ENCODE measurements at places on chromosomes 4 and X. TPM values are rescaled to one million over a fixed set of nuclear protein-coding genes. Genes with fewer than 3 reads are reported as not detected.
A peak's percentile ranks its signal among the peaks of the same experiment; 100 is the strongest.

Gene ARHGAP24
- total RNA-seq: 56.6 TPM

Gene AMER1
- total RNA-seq: 1.7 TPM

Gene GLUD2
- total RNA-seq: 1.9 TPM

Gene UPF3B
- total RNA-seq: 1.7 TPM

Gene GAGE12H
- total RNA-seq: not detected

Gene HGFAC
- total RNA-seq: not detected

Gene BTK
- not detected for total RNA-seq

Gene PCSK1N
- not detected for total RNA-seq

Gene SFRP2
- not detected for total RNA-seq

Gene GPAT3
- 15.1 TPM for total RNA-seq

Gene FGFBP2
- total RNA-seq: not detected

DNA sequence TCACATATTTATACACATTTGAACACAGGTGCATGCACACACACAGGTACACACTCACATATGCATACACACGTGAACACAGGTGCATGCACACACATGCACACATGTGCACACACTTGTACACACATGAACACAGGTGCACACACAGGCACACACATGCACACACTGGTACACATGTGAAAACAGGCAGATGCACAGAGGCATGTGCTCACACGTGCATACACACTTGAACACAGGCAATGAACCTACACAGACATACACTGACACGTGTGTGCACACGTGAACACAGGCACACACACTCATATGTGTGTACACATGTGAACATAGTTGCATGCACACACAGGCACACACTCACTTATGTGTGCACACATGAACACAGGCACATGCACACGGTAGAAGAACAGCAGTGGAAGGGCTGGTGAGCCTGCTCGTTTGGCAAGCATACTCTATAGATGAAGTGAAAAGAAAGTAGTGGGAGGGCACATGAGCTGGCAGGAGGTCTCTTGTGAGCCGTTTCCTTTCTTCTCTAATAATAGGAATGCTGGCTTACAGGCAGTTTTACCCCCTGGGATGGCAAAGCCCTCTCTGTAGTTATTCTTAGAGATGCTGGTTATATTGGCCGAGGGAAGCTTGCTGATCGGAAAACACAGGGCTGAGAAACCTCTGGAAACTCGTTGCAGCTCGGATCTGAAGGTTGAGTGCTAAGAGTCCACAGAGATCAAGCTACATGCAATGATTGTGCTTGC lies 279.6 kb upstream of the CLNK start:
- no peak for DNase-seq

DNA sequence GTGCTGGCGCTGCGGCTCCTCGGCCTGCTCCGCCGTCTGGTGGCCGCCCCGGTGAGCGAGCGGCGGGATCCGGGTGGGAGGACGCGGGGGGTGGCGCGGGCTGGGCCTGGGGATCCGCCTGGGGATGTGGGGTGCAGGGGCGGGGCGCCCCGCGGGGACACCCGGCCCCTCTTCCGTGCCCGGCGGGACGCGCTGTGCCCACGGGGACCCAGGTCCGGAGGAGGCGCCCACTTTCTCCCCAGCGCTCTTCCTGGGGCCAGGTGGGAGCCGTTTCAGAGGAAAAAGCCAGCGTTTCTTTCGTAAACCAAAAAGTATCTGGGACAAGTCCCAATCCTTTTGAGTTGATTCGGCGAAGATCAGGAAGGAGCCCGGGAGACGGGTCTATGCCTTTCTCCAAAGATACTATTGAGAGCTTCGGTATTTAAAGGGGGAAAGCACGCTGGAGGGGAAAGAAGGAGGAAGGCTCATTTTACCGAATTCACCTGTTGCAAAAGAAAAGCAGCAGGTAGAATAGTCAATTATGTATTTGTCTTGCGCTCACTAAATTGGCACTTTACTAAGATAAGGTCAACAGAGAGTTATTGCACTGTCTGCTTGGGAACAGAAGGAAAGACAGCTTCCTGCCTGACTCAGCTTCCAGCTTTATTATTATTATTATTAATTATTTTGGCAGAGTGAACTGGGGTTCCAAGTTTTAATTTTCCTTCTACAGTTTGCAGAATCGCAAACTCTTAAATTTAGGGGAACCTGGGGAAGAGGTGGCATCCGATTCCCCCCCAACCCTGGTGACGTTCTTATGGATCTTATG lies 81.5 kb upstream of the CD99 start:
- peak; percentile 30 for DNase-seq

DNA sequence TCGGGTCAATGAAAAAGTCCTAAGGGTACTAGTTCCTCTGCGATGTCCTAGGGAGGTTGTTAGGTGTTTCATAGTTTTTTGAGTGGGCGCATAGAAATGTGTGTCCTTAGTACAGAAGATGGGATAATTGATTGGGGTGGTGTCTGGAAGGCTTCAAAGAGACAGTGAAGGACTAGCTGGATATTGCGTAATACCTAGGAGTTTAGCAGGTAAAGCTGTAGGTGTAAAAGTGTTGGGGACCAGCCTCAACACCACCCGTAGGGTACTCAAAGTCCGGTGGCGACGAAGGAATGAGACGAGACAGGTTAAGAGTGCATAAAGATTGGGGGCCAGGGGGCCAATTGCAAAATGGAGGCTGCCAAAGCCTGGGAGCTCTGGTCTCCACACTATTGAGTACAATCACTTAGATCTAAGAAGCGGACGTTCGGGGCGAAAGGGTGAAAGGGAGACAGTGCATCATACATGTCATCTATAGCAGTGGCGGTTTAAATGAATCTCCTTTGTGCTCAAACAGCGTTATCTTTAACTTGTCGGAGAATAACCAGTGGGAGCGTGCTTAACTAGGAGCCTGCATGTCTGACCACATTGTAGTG lies 1.0 kb downstream of the TRMT44 start:
- no peak for DNase-seq

DNA sequence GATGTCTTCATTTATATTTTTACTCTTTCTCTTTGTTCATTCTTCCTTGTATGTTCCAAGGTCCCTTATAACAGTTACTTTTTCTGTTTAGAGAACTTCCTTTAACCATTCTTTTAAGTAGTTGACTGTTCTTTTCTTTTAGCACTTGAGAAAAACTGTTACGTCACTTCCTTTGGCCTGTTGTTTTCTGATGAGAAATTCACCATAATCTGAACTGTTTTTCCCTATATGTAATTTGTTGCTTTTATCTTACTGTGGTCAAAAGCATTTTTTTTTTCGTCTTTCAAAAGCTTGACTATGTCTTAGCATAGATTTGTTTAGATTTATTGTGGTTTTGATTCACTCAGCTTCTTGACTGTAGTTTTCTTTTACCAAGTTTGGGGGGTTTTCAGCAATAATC lies 1660.3 kb upstream of the PCDH10 start:
- DNase-seq: peak; percentile 1

GRCh38 chrX:155216940-155217440 lies 730 bp downstream of the VBP1 start:
- no peak for DNase-seq

- DNase-seq: no peak
Observed at GRCh38 chr4:117378942-117379341, 293.6 kb upstream of the TRAM1L1 start.

GRCh38 chrX:135581496-135581895 lies 61.0 kb downstream of the INTS6L start:
- no peak for DNase-seq

GRCh38 chrX:70353514-70353913 lies 63.6 kb downstream of the KIF4A start:
- no peak for DNase-seq

DNA sequence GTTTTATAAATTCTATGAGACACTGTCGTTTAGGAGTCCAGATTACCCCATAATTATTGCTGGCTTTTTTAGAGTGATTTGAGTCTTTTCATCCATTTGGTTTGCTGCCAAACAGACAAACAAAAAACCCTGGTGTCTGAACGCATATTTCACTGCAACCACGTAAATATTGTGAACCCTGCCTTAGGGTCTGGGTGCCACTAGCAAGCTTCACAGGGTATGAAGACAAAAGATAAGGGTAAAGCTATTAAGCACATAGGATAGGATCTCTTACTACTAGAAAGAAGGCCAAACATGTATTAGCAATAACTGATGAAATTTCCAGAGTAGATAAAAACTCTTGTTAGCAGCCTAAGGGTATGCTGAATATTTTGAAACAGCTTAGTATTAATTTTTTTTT lies 143.3 kb downstream of the BANK1 start:
- DNase-seq: no peak

DNA sequence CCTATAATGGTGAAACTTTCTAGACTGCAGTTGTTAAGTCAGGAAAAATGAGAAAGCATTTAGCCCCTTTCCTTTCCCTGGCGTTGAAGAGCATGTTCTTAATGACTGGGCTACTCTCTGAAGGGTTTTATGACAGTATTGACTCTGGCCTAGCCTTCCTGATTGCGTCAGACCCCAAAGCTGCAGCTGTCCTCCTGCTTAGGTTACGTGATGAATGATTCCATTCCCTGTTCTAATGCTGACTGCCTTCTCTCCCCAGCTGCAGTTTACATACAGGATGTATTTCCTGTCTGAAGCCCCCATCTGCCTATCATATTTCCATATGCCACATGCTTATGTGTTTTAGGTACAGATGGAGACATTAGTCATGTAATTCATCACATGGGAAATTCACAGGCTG lies 105.8 kb upstream of the EGFL6 start:
- peak; percentile 97 for DNase-seq

DNA sequence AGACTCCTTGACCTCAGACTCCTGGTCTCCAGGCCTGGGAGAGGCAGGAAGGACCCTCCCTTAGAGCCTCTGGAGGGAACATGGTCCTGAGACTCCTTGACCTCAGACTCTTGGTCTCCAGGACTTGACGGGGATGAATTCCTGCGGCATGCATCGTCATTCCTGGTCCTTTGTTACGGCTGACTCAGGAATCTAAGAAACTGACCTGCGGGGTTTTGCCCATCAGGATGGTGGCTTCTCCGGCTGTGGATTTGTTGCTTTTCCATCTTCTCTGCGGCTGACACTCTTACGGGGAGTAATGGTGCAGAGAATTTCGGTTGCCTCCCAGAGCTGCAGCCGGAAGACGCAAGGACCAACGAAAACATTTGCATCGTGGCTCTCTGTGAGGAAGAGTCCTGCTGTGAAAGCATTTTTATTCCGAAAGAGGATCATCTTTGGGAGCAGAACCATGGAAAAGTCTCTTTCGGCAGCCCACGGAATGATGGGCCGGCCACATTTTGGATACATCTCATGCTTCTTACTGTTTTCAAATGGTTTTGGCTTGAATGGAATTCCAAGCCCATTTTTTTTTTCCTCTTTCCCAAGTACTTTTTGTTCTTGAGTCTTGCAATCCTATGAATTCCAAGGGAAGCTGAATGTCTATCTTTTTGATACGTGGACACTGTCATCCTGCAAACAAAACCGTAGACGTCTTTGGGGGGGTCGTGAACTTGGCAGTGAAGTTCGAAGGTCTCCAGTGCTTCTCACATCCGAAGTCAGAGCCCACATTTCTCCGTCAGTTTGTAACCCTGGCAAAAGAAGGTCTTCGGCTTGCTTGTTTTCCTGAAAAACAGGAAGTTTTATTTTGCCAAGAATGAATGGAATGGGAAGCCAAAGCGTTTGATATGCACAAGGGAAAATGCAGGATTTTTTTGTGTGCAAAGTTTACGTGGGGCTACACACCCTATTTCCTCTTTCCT lies 36.5 kb downstream of the SHOX start:
- no peak for DNase-seq

DNA sequence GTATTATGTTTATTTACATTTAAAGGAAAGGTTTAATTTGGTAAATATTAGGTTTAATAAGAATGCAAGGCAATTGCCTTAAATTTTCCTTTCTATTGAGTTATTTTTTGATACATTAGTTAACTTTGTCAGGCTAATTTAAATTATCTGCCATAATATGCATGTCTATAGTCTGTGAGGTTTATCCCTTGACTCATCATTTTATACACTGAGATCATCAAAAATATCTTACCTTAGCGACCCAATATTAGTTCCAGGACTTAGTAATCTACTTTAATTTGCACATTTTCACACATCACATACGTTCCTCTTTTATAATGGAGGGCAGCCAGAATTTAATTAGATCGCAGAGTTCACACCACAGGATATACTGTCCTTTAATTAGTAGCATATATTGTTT lies 999.5 kb upstream of the GRID2 start:
- no peak for DNase-seq

- no peak for DNase-seq
Observed at GRCh38 chr4:117293784-117294183, 208.4 kb upstream of the TRAM1L1 start.

DNA sequence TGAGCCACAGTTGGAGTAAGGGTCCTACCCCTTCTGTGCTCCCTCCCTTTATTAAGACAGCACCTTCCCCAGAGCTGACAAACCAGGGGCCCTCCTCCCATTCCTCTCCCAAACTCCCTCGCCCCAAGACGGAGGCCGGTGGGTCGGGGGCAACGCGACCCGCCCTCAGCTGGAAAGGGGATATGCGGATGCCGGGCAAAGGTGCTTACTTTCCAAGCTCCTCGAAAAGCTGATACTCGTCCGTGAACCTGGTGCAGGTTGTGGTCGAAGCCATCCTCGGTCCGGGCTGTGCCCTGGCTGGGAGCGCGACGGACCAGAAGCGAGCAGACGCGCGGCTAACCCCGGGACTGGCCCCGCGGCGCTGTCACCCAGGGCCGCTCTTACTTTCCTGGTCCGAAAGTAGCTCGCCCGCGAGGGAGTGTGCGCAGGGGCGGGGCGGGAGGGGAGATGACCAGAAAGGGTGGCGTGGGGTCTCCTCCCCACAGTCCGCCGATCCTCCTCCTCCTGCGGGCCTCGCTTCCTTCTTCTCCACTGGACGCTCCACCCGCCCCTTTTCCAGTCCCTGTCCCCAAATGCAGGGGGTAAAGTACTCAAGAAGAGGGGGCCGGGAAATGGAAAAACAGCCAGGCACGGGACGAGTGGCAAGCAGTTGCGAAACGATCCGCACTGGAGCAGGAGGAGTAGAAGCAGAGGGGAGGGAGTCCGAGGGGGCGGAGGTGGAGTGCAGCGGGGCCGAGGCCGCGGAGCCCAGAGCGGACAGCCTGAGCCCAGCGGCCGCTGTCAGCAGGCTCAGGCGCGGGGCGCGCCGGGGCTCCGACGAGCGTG lies 531 bp downstream of the CAMK2D start:
- DNase-seq: peak; percentile 85

DNA sequence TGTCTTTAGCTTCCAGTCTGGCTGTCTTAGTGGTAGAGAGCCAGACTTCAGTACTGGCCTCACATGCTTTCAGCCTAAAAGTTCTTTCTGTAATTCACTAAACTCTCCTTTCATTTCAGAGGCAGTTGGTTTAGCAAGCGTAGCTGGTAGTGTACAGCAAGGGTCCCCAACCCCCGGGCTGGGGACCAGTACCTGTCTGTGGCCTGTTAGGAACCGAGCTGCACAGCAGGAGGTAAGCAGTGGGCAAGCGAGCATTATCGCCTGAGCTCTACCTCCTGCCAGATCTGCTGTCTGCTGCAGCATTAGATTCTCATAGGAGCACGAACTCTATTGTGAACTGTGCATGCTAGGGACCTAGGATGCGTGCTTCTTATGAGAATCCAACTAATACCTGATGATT lies 72.0 kb downstream of the QRFPR start:
- no peak for DNase-seq

GRCh38 chr4:186606591-186606992 lies 51.2 kb upstream of the MTNR1A start:
- DNase-seq: peak; percentile 89

GRCh38 chr4:138953961-138954371 lies 61.6 kb upstream of the NOCT start:
- DNase-seq: peak; percentile 79

Data from fibroblast of villous mesenchyme (primary cell).